ENCODE measurements at places on chromosomes 3 and 15.

DNA sequence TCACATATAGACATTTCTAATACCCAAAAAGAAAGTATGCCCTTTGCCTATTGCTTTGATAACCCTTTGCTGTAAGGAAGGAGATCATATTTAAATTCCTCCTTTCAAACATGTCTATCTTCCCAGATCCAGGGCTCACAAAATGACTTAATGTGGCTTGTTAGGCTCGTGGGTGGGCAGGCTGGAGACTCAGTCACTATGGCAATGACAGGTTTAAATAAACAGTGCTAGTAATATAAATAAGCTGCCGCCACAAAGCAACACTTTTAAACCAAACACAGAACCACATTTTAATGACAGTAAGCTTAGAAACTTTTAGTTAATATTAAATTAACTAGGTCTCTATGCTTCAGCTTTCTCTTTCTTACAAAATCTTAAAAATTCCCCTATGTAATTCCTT is 616.0 kb upstream of the NAALADL2 start:
- DNase-seq = no peak

GRCh38 chr15:78999636-79000035 is 54.8 kb upstream of the CTSH start:
- no peak for DNase-seq

DNA sequence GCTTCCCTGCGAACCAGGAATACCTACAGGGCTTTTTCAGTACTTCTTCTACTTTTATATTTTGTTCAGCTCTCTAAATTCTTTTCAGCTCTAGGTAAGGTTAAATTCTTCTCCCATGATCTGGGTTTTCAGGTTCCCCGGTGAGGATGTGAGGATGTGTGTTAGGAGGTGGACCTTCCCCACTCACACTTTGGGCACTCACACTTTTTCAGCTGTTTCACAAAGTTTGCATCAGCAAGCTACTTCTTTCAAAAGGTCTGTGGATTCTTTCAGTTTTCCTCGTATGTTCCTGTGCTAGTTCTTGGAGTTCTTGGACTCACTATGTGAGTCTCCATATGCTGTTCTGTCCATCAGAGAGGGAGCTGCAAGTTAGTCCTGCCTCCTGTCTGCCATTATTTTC is 13.9 kb upstream of the OR5K2 start:
- DNase-seq = no peak

GRCh38 chr3:133927540-133928066 is 31.9 kb upstream of the RAB6B start:
- DNase-seq = peak; percentile 69

DNA sequence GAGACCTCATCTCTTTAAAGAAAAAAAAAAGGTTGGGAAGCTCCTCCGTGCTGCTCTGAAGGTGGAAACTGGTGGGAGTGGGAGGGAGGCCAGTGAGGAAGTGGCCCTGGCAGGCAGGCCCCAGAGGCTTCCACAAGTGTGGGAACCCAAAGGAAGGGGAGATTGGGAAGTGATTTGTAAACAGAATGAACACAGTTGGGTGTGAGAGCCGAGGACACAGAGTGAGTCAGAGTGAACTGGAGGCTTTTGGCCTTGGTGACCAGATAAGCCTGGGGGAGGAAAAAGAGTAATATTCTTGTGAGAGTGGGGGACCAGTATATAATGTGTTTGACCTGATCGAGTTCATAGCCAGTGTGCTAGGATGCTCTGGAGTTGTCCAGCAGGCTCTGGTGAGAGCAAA is 23.0 kb downstream of the MKRN2 start:
- no peak for DNase-seq

DNA sequence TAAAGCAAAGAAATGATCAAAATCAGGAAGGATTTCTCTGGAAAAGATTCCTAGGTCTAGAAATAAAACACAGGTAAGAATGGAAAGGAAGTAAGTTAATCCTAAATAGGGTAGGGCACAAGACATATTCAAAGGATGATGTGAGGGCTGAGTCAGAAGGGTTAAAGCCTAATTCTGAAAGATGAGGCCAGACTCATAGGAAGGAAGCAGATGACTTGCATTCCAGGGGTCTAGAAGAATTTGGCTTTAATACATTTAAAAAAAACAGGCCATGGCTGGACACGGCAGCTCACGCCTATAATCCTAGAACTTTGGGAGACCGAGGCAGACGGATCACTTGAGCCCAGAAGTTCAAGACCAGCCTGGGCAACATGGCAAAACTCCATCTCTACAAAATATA is 3.2 kb downstream of the SSR3 start:
- DNase-seq = no peak

DNA sequence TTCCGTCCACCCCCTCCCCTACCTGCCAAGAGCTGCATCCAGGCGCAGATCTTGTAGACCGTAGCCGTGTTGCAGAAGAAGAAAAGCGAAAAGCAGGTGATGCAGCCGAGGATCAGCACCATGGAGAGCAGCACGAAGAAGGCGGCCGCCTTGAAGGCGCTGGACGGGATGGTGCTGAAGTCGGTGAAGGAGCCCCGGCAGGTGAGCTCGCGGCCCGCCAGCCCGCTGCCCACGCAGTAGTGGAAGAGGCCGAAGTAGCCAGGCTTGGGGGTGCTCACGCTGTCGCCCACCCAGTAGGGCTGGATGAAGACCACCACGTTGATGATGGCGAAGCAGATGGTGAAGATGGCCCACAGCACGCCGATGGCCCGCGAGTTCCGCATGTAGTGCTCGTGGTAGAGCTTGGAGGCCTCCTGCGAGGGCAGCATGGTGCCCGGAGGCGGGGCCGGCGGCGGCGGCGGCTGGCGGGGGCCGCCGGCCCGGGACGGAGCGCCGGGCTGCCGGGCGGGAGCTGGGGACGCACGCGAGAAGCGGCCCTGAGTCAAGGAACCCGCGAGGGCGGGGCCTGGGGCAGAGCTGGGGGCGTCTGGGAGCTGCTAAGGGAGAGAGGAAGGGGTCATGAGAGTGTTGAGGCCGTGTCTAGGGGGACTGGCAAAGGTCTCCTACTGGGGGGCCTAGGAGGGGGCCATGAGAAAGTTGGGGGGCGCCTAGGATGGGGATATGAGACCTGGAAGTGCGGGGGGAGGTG is 1.2 kb downstream of the LHFPL4 start:
- peak; percentile 7 for DNase-seq

GRCh38 chr15:52392008-52392687 is 96.5 kb upstream of the MYO5C start:
- no peak for DNase-seq
